AG09309 (cell line): ENCODE measurements at places on chromosomes 12 and 14.

- no peak for DNase-seq
These were observed 355.9 kb downstream of the TMTC2 start for GRCh38 chr12:83042441-83043200.

DNA sequence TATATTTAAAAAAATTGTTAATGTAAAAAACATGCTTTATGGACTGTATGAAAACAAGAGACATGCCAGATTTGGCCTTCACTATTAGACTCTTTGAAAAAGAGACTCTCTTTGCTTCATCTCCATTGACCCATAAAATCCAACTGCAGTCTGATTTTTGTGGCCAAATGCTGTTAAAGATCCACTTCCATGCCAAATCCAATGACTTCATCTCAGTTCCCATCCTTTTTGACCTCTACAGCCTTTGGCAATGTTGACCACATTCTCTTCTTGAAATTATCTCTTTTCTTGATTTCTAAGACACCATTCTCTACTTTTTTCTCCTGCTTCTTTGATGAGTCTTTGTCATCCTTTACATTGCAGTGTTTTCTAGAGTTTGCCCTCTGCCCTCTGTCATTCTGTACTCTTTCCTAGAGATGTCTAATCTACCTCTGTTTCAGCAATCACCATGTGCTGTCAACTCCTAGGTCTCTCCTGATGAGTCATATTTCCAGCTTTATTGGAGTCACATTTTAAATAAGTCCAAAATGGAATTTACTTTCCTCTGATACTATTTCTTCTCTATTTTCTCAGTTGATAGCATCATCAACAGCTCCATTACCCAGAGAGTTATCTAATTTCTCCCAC lies 2.4 kb downstream of the TMPRSS12 start:
- DNase-seq = no peak

DNA sequence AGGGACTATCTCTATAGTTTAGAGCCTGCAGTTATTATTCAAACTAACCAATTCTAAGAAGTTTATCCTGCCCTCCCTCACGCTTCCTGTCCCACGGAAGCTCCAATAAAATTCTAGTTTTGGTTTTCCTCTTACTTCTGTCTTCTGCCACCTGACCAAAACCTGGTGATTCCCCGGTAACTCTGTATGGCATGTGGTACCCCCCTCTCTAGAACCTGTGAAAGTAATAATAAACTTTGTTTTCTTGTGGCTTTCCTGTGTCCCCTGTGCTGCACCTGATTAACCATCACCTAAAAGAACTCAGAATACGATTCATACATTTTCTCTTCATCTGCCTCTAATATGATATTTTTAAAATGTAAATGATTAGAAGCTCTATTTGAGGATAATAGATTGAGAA lies 379.8 kb downstream of the APAF1 start:
- no peak for DNase-seq

- DNase-seq = peak; percentile 33
These were observed 80.4 kb upstream of the DIO3 start for GRCh38 chr14:101480747-101481530.

GRCh38 chr12:10847744-10848143 lies 1.5 kb downstream of the PRR4 start:
- no peak for DNase-seq

DNA sequence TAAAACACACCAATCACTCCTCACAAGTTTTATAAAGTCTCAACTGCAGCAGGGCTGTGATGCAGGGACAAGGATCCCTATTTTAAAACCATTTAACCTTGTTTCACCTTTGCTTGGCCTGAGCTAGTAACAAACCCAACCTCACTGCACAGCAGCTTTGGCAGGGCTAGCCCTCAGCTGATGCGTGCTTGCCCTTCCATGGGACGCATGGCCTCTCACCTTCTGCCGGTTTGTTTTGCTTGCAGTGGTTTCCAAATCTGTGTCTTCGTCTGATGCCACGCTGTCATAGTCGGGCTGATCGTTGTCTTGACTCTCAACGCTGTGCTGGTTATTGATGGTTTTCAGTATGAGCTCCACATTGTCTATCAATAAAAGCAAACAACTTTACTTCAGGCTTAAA lies 43.3 kb downstream of the GIT2 start:
- DNase-seq = no peak

- no peak for DNase-seq
These were observed 184.4 kb downstream of the SUDS3 start for GRCh38 chr12:118560733-118561132.
